Large intestine (tissue), 12 donors: ENCODE measurements at places on chromosomes 16 and 17. TPM values are rescaled to one million over a fixed set of nuclear protein-coding genes. Genes with fewer than 3 reads are reported as not detected.

The KRT13 gene
- polyA plus RNA-seq, result 0.94 TPM

The RSAD1 gene
- 39.3 TPM for polyA plus RNA-seq

GRCh38 chr17:35725802-35726126 is 5.7 kb upstream of the RASL10B start:
- peaks cover 36% of the 10 kb centered on the region for H3K36me3 ChIP-seq
- DNase-seq, result no peak
- H3K4me1 ChIP-seq, result peaks cover 27% of the 10 kb centered on the region
- no peak overlapping the region for H3K27ac ChIP-seq
- H3K4me3 ChIP-seq, result no peak overlapping the region

DNA sequence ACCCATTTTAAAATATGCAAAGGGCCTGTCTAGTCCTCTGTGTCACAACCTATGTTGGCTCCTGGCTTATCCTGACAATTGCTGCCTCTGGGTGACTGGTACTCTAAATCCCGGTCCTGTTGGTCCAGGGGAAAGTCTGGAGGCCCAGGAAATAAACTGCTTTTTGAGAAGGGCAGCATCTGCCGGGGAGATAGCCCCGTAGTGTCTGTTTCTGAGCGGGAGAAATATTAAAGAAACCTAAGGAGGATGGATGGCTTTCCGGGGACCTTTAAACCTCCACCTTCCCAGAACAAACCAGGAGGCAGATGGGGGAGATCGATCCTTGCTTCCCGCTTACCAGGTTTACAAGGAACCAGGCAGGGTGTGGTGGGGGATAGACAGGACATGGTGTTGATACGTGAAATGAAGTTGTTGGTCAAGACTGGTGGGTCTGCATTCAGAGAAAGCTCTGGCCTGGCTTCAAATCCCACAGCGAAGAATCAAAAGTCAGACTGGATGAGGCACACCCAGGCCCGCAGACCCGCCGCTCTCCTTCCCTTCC is 3.8 kb downstream of the HOXB2 start:
- DNase-seq, result no peak
- no peaks in the 10 kb centered on the region for H3K36me3 ChIP-seq

- no peaks in the 10 kb centered on the region for H3K36me3 ChIP-seq
- no peaks in the 10 kb centered on the region for H3K4me1 ChIP-seq
Observed at GRCh38 chr17:63232565-63233310, 213.4 kb downstream of the CYB561 start.

DNA sequence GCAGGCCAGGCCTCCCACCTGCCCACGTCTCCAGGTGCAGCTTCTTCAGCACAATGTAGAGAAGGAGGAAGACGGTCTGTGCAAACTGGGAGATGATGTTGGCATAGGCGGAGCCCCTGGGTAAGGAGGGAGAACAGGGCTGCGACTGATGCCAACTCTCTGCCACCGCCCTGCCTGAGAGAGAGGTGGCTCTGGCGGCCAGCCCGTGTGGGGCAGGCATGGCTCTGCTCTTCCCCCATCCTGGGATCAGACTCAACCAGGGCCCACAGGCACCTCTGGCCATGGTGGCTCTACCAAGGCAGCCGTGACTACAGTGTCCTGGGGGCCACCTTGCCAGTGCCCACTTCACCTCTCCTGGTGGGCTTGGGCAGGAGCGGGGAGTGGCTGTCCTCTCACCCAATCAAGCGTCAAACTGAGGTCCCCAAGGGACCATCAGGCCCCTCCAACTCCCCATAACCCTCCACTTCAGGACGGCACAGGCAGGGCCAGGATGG is 8.6 kb downstream of the SLC47A2 start:
- peaks cover 6% of the 10 kb centered on the region for H3K4me1 ChIP-seq
- no peak overlapping the region for H3K27ac ChIP-seq
- H3K27me3 ChIP-seq, result no peaks in the 10 kb centered on the region
- DNase-seq, result no peak
- no peak overlapping the region for H3K4me3 ChIP-seq
- no peaks in the 10 kb centered on the region for H3K36me3 ChIP-seq

The LPO gene
- polyA plus RNA-seq, result 0.37 TPM

DNA sequence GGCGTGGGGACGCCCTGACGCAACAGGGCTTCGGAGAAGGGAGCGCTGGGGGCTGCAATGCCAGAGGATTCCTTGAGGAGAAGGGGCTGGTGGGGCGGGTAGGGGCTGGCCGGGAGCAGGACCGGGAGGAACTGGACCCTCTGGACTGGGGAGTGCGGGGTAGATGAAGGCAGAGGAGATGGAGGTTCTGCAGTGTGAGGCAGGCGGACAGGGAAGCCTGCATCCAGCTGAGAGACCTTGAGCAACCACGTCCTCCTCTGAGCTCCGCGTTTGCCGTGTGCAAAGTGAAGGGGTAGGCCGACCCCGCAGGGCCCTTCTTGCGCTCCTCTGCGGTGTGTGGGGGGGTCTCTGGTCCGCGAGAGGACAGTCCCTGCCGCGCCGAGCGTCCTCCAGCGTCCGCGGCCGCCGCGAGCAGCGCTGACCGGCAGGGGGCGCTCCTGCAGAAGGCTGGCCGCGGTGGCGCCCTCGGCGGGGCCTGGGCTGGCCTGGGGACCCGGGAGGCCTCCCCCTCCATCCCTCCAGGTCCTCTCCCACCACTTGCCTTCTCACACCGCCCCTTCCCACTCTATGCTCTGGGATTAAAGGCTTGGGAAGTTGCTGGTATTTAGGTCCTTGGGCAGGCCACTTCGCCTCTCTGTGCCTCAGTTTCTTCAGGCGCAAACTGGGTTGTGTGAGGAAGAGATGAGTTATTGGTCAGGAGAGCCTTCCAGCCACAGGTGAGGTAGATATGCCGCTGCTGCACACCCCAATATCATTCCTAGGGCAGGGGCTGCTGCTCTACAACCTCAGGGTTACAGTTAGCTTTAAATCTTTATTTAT is 9.6 kb upstream of the WNT9B start:
- DNase-seq, result no peak
- no peak overlapping the region for H3K27ac ChIP-seq
- no peaks in the 10 kb centered on the region for H3K36me3 ChIP-seq
- no peaks in the 10 kb centered on the region for H3K4me1 ChIP-seq

DNA sequence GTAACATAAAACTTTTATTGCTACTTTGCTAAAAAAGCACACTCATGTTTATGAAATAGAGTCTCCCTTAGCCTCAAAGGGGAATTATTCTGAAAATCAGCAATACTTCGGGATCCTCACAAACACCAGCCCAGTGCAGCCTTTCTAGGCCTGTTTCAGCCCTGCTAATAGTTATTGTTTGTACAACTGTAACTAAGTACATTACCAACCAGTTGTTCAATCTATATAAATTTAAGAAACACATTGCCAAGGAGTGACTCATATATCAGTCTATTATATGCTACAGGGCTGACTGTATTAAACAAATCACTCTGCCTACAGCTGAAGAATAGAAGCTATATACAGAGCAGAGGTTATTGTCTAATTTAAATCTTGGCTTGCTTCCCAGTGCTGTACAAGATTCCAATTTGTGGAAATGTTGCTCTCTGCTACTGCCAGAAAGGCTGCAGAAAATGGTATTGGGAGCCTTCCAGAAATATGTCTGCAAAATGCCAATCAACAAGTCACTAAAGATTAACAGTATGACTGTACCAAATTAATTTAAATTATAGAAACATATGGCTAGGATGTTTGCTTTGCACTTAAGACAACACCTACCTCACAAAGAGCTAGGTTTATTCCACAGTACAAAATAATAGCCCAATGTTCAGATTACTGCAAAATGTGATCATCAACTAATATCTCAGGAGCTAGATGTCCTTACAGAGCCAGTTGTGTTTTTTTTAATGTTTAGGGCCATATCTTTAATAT is 49.7 kb downstream of the TOX3 start:
- peak; percentile 16 for DNase-seq
- no peaks in the 10 kb centered on the region for H3K27me3 ChIP-seq
- H3K36me3 ChIP-seq, result no peaks in the 10 kb centered on the region
- H3K4me1 ChIP-seq, result peaks cover 5% of the 10 kb centered on the region
- H3K27ac ChIP-seq, result no peak overlapping the region

- H3K27me3 ChIP-seq, result peaks cover 15% of the 10 kb centered on the region
- peak; percentile 37 for DNase-seq
- peaks cover 5% of the 10 kb centered on the region for H3K4me1 ChIP-seq
- no peak overlapping the region for H3K27ac ChIP-seq
Observed at GRCh38 chr17:39027455-39028035, 60.3 kb upstream of the FBXO47 start.

The CCL16 gene
- polyA plus RNA-seq, result 0.19 TPM

DNA sequence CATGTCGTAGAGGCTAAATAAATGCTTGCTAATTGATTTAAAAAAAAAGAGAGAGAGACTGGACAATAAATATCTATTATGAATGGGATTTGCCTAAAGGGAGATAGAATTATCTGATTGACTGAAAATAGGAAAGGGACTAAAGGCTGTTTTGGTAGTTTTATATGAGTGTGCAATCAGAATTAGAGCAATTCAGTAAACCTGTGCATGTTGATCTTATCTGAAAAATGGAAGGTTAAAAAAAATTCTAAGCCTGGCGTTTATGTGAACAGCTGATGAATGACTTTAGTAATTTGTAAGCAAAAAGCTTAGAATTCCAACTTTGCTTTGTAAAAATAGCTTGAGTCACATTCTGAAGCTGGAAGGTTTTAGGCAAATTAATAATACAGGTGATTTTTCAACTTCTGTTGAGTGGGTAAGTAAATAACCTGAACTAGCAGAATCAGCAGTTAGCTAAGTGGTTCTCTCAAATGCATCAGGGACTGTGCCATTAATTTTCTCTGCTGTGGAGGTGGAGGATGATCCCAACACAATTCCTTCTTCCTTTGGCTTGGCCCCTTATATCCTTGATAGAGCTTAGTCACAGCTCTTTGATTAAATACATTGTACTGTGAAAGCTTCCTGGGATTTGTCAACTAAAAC is 254.4 kb downstream of the PHKB start:
- H3K4me3 ChIP-seq, result no peak overlapping the region
- no peak overlapping the region for H3K27ac ChIP-seq
- DNase-seq, result no peak
- no peaks in the 10 kb centered on the region for H3K36me3 ChIP-seq

GRCh38 chr17:60277258-60277657 is 114.7 kb downstream of the USP32 start:
- H3K36me3 ChIP-seq, result peaks cover 2% of the 10 kb centered on the region
- H3K27ac ChIP-seq, result no peak overlapping the region
- DNase-seq, result no peak
- no peaks in the 10 kb centered on the region for H3K4me1 ChIP-seq

DNA sequence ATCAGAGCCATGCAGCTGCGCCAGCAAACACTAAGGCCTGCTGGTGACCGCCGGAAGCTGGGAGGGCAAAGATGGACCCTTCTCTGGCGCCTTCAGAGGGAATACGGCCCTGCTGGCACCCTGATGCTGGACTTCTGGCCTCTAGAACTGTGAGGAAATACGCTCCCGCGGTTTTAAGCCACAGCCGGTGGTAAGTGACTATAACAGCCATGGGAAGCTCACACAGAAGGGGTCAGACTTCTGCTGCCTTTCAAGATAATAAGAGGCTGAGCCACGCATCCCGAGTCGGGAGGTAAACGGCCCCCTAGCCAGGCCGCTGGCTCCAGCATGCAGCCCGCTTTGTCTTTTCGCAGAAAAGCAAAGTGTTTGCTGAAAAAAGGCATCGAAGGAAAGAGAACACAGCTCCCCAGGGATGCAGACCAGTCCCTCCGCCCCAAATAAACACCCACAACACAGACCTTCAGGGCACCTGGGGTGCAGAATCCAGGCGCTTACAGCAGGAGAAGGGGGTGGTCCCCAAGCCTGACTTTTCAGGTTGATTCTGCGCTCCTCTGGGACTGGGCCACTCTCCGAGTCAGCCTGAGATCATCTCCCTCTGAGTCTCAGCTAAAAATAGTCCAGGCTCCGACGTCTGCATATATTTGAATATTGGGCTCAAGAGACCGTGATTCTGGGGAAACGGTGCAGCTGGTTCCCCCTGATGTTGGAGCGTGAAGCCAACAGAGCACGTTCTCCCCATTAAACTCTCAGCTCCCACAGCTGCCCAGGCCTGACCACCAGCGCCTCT is 89.7 kb downstream of the MGAT5B start:
- H3K36me3 ChIP-seq, result no peaks in the 10 kb centered on the region
- H3K4me3 ChIP-seq, result no peak overlapping the region
- H3K4me1 ChIP-seq, result no peaks in the 10 kb centered on the region
- DNase-seq, result no peak
- peaks cover 12% of the 10 kb centered on the region for H3K27me3 ChIP-seq

GRCh38 chr17:11245187-11245586 is 4.2 kb downstream of the SHISA6 start:
- no peak overlapping the region for H3K27ac ChIP-seq
- no peaks in the 10 kb centered on the region for H3K4me1 ChIP-seq
- H3K4me3 ChIP-seq, result no peak overlapping the region
- H3K27me3 ChIP-seq, result peaks cover 40% of the 10 kb centered on the region
- DNase-seq, result no peak
- no peaks in the 10 kb centered on the region for H3K36me3 ChIP-seq

DNA sequence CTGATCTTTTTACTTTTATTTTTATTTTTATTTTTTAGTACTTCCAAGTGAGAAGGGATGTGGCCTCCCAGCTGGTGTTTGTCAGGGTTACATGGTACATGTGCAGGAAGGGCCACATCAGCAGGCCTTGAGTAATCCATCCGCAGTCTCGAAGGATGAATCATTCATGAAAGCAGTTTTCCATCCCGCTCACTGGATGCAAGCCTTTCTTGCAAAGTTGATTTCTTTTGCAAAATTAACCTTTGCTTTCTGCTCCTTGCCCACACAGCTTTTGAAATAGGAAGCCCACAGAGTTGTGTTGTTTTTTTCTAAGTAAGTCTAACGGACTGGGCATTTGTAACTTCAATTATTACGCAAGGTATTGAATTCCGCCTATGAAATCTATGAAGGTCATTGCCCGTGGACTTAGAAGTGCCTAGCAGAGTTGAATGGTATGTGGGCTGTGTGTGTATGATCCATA is 157.4 kb downstream of the PRKCA start:
- H3K36me3 ChIP-seq, result no peaks in the 10 kb centered on the region
- peak; percentile 79 for DNase-seq
- no peaks in the 10 kb centered on the region for H3K27me3 ChIP-seq
- H3K4me3 ChIP-seq, result no peak overlapping the region
- H3K4me1 ChIP-seq, result peaks cover 11% of the 10 kb centered on the region

GRCh38 chr16:88643644-88643932 is 5.2 kb downstream of the IL17C start:
- no peak for DNase-seq
- peaks cover 16% of the 10 kb centered on the region for H3K4me1 ChIP-seq
- peaks cover 17% of the 10 kb centered on the region for H3K36me3 ChIP-seq
- no peak overlapping the region for H3K27ac ChIP-seq

The KDM6B gene
- 24.9 TPM for polyA plus RNA-seq

The C1QTNF8 gene
- 0.03 TPM for polyA plus RNA-seq

- no peaks in the 10 kb centered on the region for H3K36me3 ChIP-seq
- DNase-seq, result no peak
- H3K27ac ChIP-seq, result no peak overlapping the region
Observed at GRCh38 chr17:49277638-49278037, 47.1 kb upstream of the PHOSPHO1 start.

The NPIPA7 gene
- polyA plus RNA-seq, result 10.3 TPM

The GNG13 gene
- 0.81 TPM for polyA plus RNA-seq

The CD68 gene
- 512 TPM for polyA plus RNA-seq

DNA sequence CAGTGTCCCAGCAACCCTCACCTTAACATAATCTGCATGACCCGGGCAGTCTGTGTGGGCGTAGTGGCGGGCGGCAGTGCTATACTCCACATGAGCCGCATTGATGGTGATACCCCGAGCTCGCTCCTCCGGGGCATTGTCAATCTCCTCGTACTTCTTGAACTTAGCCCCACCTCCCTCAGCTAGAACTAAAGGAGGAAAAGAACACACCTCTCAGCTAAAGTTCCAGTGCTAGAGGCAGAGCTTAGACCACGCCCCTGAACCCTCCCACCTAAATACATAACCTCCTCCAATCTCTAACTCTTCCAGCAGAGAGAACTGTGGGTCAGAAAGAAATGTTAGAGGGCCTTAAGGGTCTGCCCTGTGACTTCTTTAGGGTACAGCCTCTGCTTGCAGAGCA is 855 bp downstream of the TUFM start:
- H3K4me1 ChIP-seq, result peaks cover 17% of the 10 kb centered on the region
- DNase-seq, result peak; percentile 45
- H3K36me3 ChIP-seq, result peaks cover 34% of the 10 kb centered on the region
- peak overlapping the region; percentile 84 for H3K4me3 ChIP-seq
